ENCODE measurements at places on chromosomes 2 and 18. TPM values are rescaled to one million over a fixed set of nuclear protein-coding genes. Genes with fewer than 3 reads are reported as not detected.
A peak's percentile ranks its signal among the peaks of the same experiment; 100 is the strongest.

DNA sequence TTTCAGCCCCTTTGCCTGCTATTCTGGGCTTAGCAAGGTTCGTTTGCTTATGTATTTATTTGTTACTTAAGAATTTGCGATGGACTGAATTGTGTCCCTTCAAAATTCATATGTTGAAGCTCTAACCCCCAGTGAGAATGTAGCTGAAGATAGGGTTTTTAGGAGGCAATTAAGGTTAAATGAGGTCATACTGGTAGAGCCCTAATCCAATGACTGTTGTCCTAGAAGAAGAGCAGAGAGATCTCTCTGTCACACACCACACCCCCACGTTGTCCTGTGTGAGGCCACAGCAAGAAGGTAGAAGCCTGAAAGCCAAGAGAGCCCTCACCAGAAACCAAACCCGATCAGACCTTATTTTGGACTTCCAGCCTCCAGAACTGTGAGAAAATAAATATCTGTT is 66.7 kb downstream of the KIAA1328 start:
- no peak for DNase-seq

Gene SPATS2L
- total RNA-seq = 187 TPM

DNA sequence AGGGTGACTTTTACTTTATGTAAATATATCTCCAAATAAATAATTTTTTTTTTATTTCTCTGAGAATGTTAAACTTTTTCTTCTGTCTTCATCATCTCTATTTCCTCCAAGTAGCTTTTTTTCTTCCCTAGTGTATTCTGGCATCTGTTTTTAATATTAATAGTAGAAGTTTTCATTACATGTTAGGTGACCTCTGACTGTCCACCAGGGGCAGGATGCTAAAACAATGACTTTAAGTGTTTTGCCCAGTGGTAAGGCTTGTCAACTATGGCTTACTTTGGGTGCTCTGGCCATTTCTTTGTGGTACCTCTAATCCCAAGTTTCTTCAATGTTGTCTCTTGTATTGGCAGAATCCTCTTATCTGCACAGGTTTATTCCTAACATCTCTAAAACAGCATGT is 127.1 kb downstream of the SRBD1 start:
- DNase-seq = no peak

DNA sequence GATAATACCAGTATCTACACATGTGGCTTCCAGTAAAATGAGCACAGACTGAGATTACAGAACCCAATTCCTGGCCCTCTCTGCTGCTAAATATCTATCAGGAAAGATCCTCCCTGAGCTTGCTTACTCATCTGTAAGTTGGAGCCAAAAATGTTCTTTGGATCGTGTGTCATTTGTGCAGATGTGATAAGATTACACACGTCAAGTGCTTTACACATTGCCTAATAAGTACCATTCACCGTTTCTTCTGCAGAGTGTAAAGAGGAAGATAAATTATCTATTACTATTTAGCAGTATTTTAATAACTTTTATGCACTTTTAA is 23.2 kb upstream of the SLC20A1 start:
- DNase-seq = no peak

Gene NAT8
- total RNA-seq = 0.64 TPM

DNA sequence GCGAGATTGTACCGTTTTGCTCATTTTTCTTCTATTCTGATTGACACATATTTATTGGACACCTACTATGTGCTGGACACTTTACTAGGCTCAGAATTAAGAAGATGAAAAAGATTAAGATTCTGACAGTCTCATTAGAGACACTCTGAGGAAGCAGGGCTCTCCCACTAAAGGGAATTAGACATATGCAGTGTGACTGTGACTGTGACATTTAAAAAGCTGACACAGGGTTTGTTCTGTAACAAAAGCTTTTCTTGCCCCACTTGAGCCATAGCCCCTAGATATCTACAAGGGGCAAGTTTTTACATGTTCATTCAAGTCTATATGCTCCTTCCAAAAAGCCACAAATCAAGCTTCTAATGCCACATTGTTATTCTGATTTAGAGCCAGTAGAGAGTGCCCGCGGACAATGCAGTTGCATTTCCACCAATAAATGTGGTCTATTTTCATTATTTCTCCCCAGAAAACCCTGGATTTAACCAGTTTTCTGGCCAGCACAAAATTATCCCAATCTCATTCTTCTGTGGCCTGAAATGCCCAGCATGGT is 9.8 kb downstream of the ARHGAP25 start:
- peak; percentile 5 for DNase-seq

GRCh38 chr2:112924821-112925220 is 13.9 kb downstream of the IL37 start:
- peak; percentile 76 for DNase-seq

Gene OTOS
- total RNA-seq = not detected

GRCh38 chr2:201004370-201004769 is 40.9 kb upstream of the ORC2 start:
- no peak for DNase-seq

DNA sequence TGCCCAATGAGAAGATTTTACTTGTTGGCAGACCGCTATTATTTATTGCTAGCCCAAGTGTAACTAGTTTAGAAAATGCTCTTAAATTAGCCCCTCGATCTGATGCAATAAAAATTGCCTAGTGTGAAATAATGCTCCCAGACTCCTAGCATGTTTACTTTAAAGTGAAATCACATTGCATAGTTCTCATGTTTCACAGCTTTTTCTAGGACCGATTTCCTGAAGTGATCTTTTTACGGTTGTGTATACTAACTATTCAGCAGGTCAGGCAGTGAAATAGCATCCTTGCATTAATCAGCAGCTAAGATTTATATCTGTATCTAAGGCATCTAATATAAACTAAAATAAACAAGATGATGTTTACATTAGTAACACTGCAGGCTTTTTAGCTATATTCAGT is 52.4 kb downstream of the PMS1 start:
- DNase-seq = no peak

DNA sequence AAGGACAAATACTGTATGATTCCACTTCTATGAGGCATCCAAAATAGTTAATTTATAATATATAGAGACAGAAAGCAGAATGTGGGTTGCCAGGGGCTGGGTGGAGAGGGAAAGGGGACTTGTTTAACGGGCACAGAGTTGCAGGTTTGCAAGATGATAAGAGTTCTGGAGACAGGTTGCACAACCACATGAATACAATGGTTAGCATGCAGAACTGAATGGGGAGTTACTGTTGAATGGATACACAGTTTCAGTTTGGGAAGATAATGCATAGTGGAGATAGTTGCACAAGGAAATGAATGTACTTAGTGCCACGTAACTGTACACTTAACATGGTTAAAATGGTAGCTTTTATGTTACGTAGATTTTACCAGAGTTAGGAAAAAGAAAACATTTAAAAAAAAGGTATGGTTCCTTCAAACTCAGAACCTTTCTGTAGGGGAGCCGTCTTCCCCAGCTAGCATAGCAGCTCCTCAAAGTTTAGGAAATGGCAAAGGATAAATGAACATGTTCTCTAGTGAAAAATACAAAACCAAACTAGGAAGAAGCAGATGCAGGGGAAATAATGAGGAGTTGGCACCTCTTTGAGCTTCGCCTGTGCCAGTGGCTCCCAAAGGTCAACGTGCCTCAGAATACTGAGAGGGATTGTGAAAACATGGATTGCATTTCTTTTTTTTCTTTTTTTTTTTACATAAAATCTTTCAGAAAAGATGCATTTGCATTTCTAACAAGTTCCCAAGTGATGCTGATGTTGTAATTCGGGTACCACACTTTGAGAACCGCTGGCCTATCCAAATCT is 95.2 kb downstream of the ZCCHC2 start:
- no peak for DNase-seq

Gene GALNT3
- 86.2 TPM for total RNA-seq

GRCh38 chr18:60292186-60292585 is 80.4 kb downstream of the MC4R start:
- DNase-seq = no peak

GRCh38 chr18:24514439-24514838 is 54.0 kb downstream of the HRH4 start:
- no peak for DNase-seq

DNA sequence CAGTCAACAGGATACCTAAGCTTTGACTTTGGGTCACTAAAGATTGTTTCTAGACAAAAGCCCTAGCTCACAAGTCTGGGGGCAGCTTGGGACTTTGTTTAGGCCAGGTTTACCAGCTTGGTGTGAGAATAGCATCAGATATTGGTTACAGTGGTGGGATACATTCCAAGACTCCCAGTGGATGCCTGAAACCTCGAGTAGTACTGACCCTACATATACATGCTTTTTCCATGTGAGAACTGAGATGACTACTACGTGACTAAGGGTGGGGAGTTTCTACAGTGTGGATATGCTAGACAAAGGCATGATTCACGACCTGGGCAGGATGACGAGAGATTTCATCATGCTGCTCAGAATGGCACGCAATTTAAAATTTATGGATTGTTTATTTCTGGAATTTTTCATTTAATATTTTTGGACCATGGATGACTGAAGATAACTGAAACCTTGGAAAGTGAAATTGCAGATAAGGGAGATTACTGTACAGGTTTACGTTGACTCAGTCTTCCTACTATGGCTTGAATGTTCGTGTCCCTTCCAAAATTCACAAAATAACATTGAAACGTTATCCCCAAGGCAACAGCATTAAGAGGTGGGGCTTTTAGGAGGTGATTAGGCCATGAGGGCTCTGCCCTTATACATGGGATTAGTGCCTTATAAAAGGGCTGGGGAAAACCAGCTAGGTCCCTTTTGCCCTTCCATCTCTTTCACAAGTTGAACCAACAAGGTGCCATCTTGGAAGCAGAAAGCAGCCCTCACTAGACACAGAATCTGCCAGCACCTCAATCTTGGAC is 50.2 kb upstream of the CTAGE1 start:
- DNase-seq = no peak

GRCh38 chr2:238689331-238689730 is 158.6 kb upstream of the TWIST2 start:
- no peak for DNase-seq

Gene HNMT
- total RNA-seq = 62.2 TPM

DNA sequence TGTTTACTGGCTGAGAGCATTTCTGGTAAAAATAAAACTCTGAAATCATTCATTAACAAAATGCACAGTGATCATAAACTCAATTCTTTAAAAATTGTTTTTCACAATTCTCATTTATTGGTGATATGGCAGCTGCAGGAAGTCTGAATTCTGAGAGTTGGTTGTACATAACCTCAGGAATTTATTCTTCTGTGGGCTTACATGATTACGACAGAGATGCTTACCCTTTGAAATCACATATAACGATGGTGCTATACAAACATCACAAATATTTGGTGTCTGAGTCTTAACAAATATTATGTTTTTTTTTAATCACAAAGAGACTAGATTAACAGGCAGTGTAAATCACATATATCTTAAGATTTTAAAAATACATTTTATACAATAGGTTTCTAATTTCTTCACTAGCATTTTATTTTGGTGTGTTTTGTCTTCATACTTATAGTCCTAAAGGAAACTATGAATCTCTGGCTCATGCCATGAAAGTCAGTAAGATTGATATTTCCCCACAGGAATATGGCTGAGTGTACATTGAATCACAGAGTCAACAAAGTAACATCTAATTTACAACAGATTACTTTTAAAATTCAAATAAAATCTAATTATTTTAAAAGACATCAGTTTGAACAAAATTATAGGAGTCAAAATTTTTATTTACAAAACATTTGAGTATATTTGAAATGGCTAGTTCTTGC is 318.8 kb upstream of the THUMPD2 start:
- no peak for DNase-seq

Gene DLX1
- total RNA-seq = 0.19 TPM

Gene ICA1L
- total RNA-seq = 1.8 TPM
